Gastroesophageal sphincter (tissue), 4 donors: ENCODE measurements at places on chromosomes 7 and 10. TPM values are rescaled to one million over a fixed set of nuclear protein-coding genes. Genes with fewer than 3 reads are reported as not detected.

Gene MUC12
- 15.1 TPM for total RNA-seq

Gene CALHM1
- total RNA-seq = not detected

Gene HOXA1
- total RNA-seq = not detected

Gene A1CF
- not detected for total RNA-seq

DNA sequence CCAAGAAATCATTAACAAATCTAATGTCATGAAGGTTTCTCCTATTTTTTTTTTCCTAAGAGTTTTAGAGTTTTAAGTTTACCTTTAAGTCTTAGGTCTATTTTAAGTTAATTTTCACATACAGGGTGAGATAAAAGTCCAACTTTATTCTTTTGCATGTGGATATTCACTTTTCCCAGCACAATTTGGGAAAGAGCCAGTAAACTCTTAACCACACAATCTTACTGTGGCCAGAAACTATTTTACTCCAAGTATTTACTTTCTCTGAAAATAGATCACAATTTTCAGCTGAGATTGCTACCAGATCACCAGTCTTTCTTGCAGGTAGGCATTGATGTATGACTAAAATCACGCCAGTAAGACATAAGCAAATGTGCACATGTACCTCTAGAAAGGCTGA, 728.5 kb downstream of the TNS3 start:
- ATAC-seq = no peak

- ATAC-seq = peak; percentile 94
Observed at GRCh38 chr10:95907456-95908253, at the start of gene CC2D2B. TSS of gene CC2D2B (plus strand) at chr10:95907975. CDS start at chr10:95911324, 3,349 bp downstream.

GRCh38 chr7:87580636-87581035, 20.0 kb downstream of the ABCB1 start:
- ATAC-seq = no peak

- no peak for ATAC-seq
Observed at GRCh38 chr7:135683609-135684008, 21.3 kb downstream of the STMP1 start.

DNA sequence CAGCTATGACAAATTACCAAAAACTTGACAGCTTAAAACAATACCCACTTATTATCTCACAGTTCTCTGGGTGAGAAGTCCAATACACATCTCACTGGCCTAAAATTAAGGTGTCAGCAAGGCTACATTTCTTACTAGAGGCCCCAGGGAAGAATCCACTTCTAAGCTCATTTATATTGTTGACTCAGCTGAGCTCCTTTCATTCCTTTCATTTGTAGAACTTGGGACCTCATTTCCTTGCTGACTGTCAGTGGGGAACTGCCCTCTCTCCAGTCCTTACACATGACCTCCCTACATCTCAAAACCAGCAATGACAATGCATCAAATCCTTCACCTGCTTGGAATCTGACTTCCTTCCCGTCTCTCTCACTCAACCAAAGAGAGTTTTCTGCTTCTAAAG, 240.3 kb downstream of the IPMK start:
- ATAC-seq = no peak

- ATAC-seq = no peak
Observed at GRCh38 chr7:137316648-137317353, 26.7 kb downstream of the PTN start.

DNA sequence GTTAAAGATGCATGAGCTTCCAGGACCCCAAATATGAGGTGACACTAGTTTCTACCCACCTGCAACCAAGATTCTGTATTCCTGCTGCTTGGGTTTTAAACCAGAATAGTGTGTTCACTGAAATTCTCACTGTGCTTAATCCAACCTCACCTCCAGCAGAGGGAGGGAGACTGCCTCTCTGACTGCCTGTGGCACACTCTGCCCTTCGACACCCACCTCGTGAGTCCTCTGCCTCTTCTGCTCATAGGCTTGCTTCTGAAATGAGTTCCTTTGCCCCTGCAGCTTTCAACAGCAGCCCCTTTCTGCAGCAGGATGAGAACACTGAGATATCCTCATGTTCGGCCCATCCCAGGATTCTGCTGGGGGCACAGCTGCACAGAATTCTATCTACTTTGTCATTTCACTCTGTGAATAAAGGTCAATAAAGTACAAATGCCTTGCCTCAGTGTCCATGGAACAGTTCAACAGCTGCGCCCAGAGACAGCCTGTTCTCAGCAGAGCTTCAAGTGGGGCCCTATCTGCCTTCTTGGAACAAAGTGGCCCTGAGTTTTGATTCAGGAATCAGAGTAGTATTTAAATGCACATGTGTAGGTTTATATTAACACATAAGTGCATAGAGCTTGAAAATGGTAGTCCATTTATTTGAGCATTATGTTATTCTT, 632.5 kb downstream of the TNS3 start:
- ATAC-seq = no peak

DNA sequence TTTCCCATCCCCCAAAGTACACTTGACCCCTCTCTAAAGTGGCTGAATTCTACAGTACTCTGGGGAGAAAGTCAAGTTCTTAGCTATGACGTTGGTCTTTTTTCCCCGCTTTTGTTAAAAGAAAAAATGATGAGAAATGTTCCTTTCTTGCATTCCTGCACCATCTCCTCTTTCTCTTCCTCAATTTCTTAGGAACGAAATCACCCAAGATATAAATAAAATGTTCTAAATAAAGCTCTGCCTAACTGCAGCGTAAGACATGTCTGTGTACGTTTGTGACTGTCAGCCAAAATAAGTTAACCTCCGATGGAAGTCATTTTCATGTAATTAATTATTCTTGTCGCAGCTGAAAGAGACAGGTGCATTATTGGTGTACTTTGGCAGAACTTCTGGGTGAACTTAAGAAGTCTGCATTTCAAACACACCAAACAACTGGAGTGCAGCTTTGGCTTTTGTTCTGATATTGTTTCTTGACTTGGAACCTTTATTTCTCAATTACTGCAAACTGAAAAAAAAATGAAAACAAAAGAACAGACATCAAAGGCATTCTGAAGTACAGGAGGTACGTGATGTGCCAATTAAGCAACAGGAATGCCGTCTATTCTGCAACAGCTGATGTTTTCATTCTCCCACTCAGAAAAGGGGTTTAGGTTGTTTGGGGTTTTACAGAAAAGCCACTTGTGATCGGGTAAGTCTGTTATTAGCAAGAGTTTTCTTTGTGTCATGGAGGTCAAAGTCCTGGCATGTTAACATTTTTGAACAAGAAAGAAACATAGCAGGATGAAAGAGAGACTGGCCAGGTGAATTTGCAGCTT, 82.4 kb upstream of the SDK1 start:
- no peak for ATAC-seq

- no peak for ATAC-seq
Observed at GRCh38 chr7:96199421-96199820, 122.5 kb downstream of the SLC25A13 start.

- no peak for ATAC-seq
Observed at GRCh38 chr7:27576360-27576944, 86.2 kb downstream of the HIBADH start.

DNA sequence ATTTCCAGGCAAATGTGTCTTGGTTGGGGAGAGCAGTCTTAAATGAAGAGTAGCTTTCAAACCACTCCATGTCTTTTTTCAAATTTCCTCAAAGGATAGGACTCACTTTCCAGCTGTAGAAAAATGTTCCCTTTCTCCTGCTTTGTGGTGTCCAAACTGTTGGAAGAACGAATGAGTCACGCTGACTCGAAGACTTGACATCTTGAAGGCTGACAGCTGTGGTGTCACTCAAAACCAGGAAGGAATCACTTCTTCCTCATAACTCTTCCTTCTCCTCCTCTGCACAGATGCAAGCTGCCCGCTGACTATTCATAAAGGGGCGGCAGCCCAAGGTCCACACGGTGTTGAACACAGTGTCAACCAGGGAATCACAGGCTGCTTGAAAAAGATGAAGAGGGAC, 19.2 kb downstream of the PLA2G12B start:
- no peak for ATAC-seq
